Forelimb muscle (tissue), 1 donor: ENCODE measurements at places on chromosomes 11 and 22.
A peak's percentile ranks its signal among the peaks of the same experiment; 100 is the strongest.

GRCh38 chr11:12017243-12017678 lies 8.8 kb upstream of the DKK3 start:
- peak; percentile 50 for DNase-seq

GRCh38 chr11:119175493-119176077 lies 7.1 kb downstream of the NLRX1 start:
- no peak for DNase-seq

- no peak for DNase-seq
These were observed 2.6 kb upstream of the OR51B6 start for GRCh38 chr11:5348551-5349194.

DNA sequence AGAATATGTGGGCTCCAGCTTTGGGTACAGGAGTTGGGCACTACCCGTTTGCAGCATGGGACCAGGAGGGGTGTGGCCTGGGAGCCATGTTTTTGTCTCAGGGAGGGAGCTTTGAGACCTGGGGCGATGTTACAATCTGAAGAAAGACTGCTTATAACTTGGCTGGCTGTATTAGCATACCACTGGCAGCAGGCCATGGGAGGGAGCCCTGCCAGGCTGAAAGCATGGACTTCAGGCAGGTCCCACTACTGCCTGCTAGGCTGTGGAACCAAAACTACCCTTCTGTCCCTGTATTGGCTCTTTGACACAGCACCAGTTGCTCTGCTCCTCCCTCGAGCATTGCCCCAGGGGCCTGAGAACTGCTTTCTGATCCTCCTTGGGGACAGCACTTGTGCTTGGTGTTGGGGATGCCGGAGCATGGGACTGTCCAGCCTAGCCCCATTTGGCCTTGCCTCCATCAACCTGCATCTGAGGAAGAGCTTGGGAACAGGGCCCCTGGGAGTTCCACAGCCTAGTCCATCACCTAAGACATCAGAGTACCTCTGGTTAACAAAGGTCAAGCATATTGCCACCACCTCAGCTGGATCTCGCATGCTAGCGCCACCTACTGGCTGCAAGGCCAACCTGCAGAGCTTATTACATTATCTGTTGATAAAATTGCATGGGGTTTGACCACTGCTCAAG lies 217.4 kb downstream of the SBF2 start:
- DNase-seq = no peak

- no peak for DNase-seq
These were observed 26.5 kb upstream of the WNT7B start for GRCh38 chr22:46003271-46004091.

DNA sequence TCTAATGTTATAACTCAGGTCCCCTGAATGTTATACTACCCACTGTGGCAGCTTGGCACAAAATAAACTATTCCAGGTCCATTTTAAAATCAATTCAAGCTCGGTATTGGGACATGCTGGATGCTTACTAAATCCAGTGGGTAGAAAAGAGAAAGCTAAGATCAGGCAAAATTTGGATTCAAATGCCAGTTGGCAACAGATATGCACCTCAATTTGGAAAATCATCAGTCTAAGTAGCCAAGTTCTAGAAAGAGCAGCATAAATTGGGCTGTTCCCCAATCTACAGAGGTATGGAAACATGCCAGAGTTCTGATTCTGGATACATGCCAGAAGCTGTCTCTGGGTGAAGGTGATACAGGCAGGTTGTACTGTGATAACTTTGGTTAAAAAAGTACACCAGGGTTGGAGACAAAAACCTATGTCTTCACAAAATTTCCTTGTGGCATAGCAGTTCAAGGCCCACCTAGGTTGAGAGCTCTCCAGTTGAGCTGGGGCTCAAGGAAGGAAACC lies 427.8 kb downstream of the LRRC4C start:
- no peak for DNase-seq

- DNase-seq = no peak
These were observed 730.6 kb downstream of the METTL15 start for GRCh38 chr11:28838741-28839140.

DNA sequence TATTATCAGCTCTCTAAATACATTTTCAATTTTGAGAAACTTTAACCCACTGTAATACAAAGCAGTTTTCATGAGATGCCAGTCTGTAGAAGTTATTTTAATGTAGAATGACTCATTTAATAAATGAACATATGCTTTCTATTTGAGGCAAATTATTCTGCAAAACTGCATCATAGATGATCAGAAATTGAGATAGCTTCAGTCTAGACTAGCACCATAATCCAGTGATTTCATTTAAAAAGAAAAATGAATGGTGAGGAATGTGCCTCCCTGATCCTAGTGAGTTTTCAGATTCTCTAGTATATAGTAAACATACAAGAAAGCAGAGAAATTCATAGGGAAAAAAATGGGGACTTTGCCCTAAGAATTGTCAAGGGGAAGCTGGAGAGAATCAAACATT lies 66.1 kb downstream of the OR5AK2 start:
- DNase-seq = no peak

GRCh38 chr11:44950625-44951476 lies at the start of gene TP53I11:
TSS of gene TP53I11 (minus strand) at chr11:44950883. CDS start at chr11:44938335, 12,548 bp downstream.
- no peak for DNase-seq

DNA sequence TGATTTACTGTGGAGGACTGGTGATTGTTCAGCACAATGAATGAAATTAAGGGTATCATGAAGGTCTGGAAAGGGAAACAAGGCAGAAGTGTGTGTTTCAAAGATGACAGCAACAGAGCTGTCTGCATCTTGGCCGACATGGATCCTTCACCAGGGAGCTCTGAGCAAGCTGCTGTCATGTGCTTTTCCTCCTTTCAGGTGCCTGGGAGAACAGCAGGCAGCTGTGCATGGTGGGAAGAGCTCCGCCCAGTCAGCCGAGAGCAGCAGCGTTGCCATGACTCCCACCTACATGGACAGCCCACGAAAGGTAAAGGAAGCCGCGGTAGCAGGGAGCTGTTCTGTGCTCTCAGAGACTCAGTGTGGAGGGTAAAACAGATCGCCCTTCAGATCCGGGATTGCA lies 87.1 kb upstream of the YWHAH start:
- no peak for DNase-seq

- no peak for DNase-seq
These were observed 1.9 kb upstream of the C22orf39 start for GRCh38 chr22:19449422-19449767.

DNA sequence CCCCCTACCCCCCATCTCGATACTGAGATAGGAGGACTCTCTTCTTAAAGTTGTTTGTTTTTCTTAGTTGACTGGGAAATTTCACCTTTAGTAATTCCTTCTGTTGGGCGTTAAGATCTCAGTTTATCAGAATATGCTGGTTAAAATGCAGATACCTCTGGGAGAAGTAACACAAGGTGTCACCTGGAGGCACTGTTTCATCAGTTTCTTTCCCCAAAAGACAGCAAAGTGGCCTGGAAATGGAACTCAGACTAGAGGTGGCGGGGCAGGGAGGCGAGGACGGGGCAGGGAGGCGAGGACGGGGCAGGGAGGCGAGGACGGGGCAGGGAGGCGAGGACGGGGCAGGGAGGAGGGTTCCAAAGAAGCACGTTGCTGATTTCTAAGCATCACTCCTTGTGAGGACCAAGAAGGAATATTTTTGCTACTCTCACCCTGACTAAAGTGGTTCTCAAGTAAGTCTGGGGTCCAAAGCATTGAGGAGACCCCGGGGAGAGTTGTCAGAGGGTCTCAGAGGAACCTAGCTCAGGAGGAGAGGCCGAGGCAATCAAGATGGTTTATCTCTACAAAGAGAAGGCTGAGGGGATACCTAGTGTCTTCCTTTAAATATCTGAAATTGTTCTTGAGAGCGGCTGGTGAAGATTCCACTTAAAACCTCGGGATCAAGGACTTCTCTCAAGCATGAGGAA lies 147.0 kb upstream of the B3GAT1 start:
- no peak for DNase-seq

- no peak for DNase-seq
These were observed 12.9 kb upstream of the ARFGAP3 start for GRCh38 chr22:42869888-42870480.

- DNase-seq = no peak
These were observed 206.6 kb downstream of the GRIK4 start for GRCh38 chr11:120718171-120718570.

- DNase-seq = peak; percentile 24
These were observed 357.7 kb downstream of the BUD13 start for GRCh38 chr11:116415095-116415494.

DNA sequence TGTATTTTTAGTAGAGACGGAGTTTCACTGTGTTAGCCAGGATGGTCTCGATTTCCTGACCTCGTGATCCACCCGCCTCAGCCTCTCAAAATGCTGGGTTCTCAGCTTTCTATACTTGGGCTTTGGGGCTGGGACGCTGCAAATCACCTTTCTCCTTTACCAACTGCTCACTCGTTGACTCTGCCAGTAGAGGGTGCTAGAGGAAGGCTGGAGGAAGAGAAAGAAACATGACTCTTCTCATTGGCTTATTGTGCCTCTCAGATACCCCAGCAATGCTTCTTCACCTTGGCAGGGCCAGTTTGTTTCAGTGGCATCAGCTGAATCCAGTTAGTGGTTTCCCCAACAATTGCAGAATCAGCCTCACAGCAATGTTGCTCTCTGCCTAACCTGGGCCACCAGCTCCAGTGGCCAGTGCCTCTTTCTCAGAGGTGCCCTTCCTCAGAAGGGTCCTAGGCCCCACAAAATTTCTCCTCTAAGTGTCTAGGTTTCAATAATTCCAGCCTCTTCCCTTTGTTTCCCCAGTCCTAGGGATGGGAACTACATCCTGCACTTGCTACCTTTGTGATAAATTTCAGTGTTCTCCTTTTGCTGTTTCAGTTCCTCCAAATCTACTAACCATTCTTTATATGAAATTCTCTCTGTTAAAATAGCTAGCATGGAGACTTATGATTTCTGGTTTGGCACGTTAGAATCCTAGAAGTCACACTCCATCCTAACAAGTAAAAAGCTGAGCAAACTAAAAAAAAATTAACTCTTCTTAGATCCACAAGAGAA lies 71.5 kb upstream of the VSTM5 start:
- no peak for DNase-seq

DNA sequence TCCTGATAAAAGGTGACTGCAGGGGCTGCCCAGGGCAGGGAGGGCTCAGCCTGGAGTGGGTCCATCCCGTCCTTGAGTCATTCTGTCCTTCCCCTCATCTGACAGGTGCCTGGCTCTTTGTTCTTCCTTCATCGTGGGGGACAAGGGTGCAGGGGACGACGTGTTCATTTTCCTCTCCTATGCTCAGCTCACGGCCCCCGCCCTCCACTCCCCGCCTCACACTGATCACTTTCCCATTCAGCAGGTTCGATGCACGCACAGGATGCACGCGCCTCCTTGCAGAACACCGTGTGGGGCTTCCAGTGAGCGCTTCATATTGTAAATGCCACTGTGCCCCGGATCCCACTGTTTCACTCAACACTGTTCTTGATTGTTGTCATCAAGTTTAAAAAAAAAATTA lies 32.7 kb upstream of the SHANK2 start:
- DNase-seq = no peak

- DNase-seq = no peak
These were observed 40.9 kb upstream of the ANO1 start for GRCh38 chr11:70036971-70037882.

DNA sequence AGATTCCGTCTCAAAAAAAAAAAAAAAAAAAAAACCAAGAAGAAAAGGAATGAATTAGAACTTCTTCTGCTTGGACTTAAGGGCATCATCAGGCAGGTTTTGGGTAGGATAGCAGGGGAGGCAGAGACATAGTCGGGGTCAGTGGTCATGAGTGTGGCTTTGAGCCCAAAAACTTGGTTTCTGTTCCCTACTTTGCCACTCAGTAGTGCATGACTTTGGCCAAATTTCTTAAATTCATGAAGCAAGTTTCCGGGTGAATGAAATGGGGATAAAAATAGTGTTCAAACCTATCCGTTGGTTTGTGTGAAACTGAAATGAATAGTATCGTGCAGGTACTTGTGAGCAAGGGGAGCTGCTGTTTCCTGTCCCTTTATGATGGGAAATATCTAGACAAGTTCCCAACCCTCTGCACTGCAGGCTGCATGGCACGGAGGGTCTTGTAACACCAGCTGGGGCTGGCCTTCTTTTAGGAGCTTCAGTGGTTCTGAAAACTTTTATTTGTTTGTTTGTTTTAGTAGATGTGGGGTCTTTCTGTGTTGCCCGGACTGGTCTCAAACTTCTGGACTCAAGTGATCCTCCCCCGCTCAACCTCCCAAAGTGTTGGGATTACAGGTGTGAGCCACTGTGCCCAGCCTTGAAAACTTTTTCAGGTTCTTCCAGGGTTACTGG lies 18.4 kb downstream of the NEAT1 start:
- no peak for DNase-seq

DNA sequence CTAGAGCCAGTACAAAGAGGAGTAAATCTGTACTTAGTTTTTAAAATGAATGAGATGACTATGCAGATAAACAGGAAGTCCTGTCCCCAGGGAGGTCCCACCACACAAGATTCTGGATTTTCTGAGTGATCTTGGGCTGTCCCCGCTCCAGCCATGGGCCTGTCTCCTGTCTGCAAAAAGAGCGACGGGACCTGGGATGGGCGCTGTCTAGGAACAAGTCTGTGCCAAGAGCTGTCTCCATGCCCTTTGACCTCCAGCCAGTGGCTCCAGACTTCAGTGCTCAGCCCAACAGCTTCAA lies 6.0 kb downstream of the CSNK1E start:
- no peak for DNase-seq

DNA sequence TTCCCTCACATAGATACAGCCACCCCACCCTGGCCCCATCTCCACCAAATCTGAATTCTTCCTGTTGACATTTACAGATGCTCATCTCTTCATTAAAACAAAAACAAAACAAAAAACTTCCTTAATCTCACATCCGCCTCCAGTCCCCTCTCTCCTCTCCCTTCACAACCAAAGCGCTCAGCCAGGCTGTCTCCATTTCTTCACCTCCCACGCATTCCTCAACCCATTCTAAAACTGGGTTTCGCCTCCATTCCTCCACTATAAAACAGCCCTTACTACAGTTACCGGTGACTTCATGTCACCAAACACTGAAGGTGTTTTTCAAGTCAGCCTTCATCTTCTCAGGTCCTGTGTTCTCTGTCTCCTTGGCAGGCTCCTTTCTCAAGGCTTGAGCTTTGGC lies 9.6 kb downstream of the BACE1-AS start:
- DNase-seq = no peak

GRCh38 chr11:43583548-43583947 lies 97.0 kb upstream of the HSD17B12 start:
- no peak for DNase-seq

DNA sequence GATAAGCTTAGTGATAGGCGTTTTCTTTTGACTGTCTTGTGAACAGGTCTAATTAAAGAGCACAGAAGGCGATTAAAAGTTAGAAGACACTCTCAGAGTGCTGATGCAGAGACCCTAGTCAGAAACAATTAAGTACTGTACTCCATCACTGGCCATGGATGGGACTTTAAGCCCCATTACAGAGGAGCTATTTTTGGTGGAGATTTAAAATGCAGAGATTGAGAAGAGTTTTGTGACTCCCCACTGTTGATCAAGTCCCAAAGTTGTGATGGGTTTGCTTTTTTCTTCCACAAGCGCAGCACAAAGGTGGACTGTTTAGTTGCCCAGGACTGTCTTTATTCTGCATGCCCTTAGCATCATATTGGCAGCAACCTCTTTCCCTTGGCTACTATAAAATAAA lies 978 bp downstream of the LUZP2 start:
- no peak for DNase-seq
